ENCODE measurements at places on chromosomes 5 and 9.

DNA sequence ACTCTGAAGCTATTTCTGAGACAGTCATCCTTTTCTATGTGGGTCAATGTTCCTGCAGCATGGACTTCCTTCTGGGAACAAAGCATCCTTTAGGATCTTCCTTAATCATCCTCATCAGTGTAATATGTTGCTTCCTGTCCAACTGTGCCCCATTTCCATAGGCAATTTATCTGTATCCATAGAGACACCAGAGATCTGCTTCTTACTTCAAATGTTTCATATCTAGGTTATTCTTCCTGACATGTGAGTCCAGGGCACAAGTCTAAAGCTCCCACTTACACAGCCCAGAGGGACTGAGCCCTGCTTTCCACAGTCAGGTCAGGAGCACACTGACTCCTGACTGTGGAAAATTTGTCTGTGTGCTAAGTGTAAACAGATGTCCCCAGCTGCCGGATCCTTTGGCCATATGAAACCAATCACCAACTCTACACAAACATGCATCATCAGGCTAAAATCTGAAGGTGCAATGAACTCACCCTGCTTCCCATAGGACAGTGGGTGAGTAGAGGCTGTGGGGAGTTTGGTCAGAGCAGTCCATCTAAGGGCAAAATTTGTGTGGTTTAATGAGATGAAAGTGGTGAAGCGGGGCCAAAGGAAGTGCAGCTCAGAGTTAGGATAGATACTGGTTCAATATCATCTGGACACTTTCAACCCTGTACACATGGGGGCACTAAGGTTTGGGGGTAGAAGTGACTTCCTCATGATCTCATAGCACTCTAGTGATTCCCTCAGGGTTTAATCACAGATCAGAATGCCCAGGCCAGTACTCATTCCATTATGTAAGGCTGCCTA, 85.2 kb upstream of the TNC start:
- no peak for DNase-seq

DNA sequence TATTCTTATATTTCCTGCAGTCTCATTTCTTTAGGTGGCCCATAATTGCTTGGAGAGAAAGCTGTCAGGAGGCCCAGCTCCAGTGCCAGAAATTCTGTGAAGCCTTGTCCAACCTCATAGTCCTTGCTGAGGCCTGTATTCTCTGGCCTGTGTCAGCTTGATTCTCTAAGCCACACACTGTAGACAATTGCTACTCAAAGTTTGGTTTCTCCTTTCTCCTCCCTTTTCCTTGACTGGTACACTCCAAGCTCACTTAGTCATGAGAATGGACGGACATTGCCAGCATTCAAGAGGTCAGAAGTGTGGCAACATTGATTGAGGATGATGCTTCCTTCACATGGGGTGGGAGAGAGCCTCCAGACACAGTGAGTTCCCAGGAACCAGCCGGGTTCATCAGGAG, 71.3 kb upstream of the CXCL14 start:
- DNase-seq, result no peak

DNA sequence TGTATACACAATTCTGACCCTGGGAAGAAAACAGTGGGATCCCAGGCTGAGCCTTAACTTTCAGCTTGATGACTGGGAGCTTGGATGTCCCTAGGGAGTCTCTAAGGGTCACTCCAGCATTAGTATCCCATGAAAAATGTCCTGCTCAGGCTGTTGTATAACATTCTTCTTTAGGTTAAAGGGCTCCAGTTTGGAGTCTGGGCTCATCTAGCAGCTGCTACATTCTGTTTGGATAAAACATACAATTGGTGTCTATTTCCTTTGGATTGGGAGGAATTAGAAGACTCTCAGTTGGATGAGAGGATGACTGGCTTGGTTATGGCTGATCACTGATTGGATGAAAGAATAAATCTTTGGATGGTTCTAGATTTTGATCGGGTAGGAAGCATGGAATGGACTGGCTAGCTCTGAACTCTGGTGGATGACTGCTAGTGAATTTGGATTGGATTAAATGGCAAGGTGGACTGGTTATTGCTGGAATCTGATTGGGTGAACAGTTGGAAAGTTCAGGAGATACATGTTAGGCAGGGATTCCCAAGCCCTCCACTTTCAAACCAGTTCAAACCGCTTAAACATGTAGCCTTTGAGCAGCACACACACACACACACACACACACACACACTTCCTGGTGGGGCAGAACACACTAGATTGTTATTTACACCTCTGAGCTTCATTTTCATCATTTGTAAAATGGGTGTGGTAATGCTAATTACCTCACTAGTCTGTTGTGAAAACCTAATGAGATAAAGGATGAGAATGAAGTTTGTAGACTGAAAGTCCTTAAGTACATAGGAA, 7.1 kb upstream of the MYOZ3 start:
- no peak for DNase-seq

- DNase-seq, result no peak
Observed at GRCh38 chr5:58149746-58150145, 310.1 kb downstream of the PLK2 start.

GRCh38 chr5:161189452-161189851, 337.4 kb upstream of the ATP10B start:
- no peak for DNase-seq

- DNase-seq, result no peak
Observed at GRCh38 chr5:180498378-180498777, 4.2 kb downstream of the CNOT6 start.

Data from hippocampal formation (tissue), 2 donors.